Myocyte (in vitro differentiated cells): ENCODE measurements at places on chromosomes 11 and 22.
A peak's percentile ranks its signal among the peaks of the same experiment; 100 is the strongest.

- no peak for DNase-seq
Observed at GRCh38 chr22:19019679-19020032, 83.6 kb upstream of the PRODH start.

DNA sequence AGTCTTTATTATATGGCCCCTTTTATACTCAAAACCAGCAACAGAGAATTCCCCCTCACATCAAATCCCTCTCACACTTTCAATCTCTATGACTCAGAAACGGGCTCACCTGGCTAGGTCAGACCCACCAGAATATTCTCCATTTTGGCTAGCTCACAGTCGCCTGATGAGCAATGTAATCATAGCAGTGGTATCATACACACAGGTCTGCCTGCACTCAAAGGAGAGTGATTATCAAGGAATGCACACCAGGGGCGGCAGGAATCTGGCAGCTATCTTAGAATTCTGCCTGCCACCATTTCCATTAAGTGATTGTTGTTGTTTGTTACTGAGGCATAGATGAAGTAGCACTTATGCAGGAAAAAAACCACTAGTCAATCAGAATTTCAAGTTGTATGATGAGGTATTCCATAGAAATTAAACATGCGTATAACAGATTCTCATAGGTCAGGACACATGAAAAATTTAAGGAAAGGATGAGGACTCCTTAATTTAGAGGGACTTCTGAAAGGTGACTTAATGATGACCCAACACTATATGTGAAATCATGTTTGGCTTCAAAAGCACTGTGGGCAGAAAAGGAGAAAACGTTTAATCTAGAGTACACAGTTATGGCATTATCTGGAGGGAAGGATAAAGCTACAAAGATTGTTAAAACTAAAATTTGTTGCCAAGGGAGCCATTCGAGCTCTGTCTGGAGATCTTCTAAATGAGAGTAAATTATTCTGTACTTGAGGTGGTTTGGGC, 185.8 kb upstream of the DDI1 start:
- no peak for DNase-seq

DNA sequence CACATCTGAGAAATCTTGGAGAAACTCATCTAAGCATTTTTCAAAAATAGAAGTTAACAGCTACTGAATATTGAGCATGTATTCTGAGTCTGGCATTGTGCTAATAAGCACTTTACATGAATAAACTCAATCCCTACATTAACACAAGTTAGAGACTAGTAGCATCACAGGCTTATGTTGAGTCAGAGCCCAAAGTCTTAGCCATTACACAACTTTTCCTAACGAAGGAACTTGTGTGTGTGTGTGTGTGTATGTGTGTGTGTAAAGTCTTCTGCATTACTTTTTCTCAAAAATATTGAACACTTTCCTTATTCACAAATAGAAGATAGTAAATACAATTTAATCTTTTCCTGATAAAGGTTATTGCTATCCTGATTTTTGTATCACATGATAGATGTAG, 8.7 kb upstream of the CLPB start:
- no peak for DNase-seq

DNA sequence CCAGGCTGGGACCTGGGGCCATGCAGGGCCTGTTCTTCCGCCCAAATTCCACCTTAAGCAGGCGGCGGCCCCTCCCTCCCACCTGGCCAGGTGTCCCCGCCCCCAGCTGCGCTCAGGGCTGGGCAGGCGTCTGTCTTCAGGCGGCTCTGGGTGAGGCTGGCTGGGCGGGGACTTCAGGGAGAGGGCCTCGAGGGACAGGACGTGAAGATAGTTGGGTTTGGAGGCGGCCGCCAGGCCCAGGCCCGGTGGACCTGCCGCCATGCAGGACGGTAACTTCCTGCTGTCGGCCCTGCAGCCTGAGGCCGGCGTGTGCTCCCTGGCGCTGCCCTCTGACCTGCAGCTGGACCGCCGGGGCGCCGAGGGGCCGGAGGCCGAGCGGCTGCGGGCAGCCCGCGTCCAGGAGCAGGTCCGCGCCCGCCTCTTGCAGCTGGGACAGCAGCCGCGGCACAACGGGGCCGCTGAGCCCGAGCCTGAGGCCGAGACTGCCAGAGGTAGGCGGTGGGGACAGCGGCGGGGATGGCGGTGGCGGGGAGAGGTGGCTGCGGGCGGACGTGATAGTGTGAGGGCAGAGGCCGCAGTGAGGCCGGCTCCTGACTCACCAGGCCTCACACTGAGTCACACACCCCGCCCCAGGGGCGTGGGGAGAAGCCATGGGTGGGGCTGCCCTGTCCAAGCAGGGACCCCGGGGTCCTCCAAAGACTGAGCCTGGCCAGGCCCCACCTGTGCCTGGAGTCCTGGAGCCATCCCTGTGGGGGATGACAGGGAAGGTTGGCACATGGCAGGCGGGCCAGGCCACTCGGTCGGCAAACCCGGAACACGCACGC, at the start of gene PKP3:
Gene PKP3, plus strand, starts transcription at position 176 of the 824 bp plus-strand sequence. Its CDS starts 84 bp downstream, at position 260.
- peak; percentile 60 for DNase-seq

DNA sequence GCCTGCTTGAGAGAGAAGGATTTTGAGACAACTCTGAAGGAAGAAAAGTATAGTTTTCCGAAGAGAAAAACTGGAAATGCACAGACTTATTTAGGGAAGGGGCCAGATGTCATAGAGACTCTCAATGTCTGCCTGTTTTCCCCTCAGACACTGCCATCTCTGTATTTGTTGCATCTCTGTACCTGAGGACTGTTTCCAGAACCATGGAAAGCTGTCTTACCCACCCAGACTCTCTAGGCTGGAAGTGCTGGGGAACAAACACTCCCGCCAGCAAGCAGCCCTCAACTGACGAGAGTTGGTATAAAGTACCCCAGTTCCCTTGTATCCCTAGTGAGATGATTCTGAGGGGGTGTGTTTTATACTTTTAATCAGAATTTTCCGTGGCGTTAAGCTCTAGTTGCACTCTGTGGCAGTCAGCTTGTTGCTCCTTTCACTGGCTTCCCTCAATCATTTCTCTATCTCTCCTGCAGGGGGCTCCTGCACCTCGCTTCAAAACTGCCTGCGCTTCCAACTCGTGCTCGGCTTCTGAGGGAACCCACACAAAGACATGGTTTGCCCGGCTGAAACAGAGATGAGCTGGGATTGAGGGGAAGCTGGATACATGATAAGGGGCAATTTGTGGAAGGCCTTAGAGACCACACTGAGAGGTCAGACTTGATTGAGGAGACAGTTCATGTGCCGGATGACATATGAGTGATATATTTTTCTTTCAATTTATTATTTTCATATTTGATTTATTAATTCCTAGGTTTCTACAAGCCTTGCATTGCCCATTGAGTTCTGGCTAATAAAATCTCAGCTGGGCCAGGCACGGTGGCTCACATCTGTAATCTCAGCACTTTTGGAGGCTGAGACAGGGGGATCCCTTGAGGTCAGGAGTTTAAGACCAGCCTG, 36.9 kb upstream of the CLPB start:
- peak; percentile 84 for DNase-seq

DNA sequence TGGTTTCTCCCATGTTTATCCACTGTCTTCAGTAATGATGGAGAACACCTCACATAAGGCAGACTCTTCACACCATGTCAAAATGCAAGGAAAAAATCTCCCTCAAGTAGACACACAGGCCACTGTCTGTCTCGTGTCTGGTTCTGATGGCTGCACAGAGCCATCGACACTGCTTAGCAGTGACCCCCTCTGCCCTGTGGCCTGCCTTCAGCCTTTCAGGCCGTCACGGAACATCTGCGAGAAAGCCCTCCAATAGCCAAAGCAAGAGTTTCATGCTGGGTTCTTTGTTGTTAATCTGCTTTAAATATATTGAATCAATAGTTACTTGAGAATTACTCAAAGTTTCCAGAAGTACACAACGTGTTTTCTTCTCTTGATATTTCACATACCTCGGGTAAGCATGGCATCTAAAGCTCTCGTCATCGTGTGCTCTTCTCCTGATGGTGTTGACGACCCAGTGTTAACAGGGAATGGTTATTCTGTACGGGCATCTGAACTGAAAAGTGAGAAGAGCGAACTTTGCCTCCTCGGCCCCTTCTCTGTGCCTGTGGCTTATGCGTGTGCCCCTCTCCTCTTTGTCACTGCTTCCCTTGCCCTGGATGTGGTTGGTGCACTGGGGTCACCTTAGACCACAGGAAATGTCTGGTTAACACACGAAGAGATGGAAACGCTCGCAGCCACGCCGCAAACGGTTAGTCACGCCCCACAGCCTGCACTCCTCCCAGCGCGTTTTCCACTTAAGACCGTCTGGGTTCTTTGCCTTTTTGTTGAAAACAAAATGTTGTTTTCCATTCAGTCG, 33.4 kb upstream of the CTTN start:
- no peak for DNase-seq

DNA sequence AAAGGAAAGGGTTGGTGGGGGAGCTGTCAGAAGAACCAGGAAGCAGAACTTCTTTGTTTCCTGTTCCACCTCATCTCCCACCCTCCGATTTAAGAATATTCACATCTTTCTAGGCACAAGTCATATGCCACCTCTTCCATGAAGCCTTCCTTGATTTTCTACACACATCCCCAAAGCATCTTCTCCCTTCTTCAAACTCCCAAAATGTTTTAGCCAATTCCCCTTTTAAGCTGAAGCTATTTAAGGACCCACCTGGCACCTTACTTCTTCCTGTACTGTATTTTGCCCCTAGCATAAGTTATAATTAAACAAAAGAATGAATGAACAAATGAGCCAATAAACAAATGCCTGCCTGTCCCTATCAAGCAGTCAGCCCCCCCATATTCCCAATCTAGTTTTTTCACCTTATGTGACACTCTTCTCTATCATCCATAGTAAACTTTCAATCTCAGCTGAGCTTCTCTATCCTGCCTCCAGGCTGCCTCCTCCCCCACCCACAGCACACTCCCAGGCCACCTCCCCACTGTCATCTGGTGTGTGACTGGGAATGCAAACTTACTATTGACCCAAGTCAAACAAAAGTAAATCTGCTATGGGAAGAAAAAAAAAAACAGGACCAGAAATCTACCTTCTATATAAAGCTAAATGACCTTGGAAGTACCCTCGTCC, 3.9 kb downstream of the TNKS1BP1 start:
- no peak for DNase-seq

- peak; percentile 83 for DNase-seq
Observed at GRCh38 chr11:64894070-64894811, 15.8 kb upstream of the EHD1 start.

DNA sequence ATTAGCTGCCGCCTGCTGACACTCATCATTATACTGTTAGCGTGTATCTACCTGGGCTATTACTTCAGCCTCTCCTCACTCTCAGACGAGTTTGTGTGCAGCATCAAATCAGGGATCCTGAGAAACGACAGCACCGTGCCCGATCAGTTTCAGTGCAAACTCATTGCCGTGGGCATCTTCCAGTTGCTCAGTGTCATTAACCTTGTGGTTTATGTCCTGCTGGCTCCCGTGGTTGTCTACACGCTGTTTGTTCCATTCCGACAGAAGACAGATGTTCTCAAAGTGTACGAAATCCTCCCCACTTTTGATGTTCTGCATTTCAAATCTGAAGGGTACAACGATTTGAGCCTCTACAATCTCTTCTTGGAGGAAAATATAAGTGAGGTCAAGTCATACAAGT, 51.1 kb downstream of the PANX1 start:
- DNase-seq = peak; percentile 46

DNA sequence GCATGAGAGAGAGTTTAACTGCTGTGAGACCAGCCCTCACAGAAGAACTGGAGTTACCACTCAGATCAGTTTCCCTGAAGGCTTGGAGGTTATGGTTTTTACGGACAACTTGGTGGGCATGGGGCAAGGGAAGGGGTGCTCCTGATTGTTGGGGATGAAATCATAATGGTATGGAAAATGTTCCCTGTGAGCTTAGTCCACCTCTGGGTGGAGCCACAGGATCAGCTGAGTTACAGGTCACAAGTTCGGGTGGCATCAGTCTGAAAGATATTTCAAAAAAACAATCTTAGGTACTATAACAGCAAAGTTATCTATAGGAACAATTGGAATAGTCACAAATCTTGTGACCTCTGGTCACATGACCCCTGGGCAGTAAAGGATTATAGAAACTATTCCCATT, 162.9 kb downstream of the DLG2 start:
- no peak for DNase-seq
